LNCaP clone FGC (cell line): ENCODE measurements at places on chromosomes 6 and 20.
A peak's percentile ranks its signal among the peaks of the same experiment; 100 is the strongest.

- no peak for DNase-seq
Measured at GRCh38 chr6:9009931-9010330, 574.6 kb upstream of the SLC35B3 start.

DNA sequence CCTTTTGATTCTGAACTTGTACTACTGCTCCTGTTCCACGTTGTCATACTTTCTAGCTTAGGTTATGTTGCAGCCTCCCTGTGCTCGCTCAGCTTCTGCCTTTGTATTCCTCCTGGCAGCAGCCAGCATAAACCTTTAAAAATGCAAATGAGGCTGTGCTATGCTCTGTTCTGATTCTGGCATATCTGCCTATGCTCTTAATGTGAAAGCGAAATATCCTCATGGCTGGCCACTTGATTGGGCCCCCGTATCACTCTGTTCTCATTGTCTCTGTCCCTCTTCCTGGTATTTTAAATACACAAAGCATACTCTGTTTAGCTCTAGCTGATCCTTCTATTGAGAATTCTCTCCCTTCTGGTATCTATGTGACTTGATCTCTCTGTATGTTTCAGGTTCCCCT, 139.0 kb downstream of the JARID2 start:
- peak; percentile 45 for DNase-seq

DNA sequence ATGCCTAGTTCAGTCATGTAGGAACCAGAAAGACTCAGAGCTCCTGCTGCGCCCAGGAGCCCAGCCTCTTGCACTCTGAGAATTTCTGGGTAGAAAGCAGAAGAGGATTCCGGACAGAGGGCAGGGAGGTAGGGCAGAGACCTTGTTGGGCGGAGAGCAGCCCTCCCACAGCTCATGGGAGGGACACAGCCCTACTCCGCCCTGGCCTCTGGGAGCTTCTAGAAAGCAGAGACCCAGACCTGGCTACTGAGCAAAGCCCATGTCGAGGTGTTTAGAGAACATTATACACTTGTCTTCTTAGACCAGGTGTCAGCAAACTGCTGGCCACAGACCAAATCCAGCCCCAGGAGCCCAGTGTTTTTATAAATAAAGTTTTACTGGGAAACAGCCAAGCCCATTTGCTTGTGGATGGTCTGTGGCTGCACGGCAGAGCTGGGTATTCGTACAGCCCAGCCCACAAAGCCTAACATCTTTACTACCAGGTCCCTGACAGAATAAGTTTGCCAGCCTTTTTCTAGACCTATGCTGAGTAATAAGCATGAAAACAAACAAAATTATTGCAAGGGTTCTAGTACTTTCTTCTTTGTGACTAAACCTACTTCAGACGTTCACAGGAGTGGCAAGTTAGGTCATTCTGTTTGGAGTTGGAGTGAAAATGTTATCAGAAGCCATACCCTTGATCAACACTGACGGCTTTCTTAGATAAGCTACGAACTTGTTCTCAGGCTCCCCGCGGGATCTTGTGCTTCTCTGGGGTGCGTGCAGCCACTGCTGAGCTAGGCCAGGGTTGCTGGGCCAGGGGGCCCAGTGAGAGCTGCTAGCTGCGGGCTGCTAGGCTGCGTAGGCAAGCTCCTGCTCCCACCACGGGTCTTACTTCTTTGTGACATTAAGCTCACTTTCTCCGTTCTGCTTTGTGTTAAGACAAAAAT, 235.1 kb upstream of the FOXQ1 start:
- DNase-seq = no peak

- no peak for DNase-seq
Measured at GRCh38 chr6:72288592-72288991, 333.3 kb upstream of the KCNQ5 start.

DNA sequence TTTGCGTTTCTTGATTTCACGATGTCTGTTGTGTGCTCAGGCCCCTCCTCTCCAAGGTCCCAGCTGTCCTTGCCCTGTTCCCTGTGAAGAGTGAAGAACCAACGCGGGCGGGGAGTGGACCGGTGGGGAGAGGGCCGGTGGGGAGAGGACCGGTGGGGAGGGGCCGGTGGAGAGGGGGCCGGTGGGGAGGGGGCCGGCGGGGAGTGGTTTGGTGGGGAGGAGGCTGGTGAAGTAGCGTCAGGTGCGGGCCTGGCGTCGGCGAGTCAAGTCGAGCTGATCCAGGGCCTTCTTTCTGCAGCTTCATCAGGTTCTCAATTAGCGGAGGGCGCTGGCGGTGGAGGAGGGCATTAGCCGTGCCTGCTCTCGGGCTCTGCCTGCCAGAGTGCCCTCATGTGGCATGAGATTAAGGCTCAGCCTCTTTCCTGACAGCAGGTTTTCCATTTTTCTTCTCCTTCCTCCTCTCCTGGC, 21.2 kb upstream of the BHLHE23 start:
- no peak for DNase-seq

DNA sequence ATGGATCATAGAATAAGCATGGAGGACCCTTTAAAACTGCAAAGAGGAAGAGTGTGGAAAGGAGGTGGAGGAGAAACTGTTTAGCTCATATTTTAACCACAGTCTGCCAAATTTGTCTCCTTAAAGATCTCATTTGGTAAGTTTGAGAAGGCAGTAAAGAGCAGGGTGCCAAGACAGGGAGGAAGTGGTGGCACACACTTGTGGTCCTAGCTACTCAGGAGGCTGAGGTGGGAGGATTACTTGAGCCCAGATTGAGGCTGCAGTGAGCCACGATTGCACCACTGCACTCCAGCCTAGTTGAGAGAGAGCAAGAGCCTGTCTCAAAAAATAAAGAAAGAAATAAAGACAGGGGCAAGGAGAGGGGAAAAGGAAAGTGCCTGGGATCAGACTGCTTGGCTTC, 16.8 kb upstream of the DCBLD1 start:
- DNase-seq = no peak

- no peak for DNase-seq
Measured at GRCh38 chr6:169220068-169220964, 33.3 kb downstream of the THBS2 start.

DNA sequence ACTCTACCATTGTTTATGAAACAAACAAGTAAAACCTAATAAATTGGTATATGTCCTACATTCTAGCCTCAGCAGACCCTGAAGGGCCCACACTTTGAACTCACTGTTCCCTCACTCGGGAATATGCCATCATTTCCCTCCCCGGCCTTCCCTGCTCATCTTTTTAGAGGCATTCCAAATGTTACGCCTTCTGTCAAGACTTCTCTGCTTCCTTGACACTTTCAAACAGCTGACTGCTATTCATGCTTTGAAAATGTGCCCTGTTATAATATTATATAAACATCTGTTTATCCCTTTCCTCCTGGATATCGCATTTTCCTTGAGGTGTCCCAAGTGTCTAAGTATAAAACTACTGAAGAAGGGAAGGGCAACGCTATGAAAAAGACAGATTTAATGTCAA, 249.5 kb upstream of the THEMIS start:
- no peak for DNase-seq

DNA sequence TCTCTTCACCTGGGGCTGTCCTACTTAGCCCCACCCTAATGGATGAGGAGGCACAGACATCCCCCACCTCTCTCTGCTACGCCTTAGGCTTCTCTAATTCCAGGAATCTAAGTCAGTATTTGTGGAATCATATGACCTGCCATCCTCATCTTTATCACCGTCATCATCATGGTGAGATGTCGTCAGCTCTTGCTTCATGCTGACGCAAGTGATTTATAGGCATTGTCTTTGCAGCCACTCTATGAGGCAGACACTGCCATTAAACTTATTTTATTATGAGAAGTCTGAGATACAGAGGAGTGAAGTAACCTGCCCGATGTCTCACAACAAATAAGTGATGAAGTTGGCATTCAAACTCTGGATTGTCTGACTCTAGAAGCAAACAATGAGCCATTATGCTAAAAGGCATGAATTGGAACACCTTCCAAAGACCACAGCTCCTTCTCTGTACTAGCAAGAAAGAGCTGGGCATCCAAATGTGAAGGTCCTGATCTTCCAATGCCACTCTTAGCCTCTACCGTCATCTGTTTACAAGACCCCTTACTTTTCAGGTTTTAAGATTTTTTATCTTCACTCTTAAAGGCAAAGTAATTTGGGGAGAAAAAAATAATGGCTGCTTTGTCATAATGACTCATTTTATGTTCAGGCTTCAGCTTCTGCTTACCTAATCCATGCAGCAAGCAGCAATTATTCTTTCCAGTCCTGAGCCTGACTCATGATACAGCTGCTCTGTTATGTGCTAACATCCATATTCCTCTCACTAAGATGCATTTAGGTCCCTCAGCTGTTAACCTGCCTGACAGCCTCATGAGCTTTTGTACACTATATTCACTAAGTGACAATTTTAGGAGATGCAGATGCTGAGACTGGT, 113.7 kb upstream of the BCLAF1 start:
- DNase-seq = no peak

- no peak for DNase-seq
Measured at GRCh38 chr6:163679753-163680152, 265.2 kb downstream of the QKI start.

DNA sequence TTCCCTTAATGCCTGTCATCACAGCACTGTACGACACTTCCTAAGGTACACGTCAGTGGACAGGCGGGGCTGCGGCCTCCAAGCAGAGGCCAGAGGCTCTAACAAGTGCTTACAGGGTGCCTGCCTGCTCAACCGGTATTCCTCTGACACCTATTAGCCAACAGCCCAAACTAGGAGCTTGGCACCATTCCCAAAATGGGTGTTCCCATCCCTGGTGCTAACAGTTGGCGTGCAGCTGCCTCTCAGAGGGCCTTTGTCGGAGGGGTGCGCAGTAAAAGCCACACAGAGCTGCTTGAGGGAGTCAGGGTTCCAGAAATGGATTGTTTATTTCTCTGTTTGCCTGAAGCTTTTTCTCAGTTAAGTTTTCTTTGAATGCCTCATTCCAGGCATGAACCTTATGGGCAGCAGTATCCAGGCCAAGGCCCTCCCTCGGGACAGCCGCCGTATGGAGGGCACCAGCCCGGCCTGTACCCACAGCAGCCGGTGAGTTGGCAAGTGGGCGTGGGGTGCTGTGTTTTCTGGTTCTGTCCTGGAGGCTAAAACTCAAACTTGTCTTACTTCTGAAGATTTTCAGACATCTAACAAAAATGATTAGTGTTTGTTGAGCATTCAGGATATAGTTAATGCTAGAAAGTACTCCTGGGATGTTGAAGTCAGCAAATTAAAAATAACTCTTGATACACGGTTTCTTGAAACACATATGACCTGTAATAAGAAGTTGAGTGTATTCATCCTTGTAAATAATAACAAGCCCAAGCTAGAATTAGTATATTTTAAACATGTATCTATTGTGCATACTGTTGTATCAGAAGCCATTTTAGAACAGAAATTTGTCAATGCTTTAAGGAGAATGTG, 124.7 kb downstream of the TMEM242 start:
- peak; percentile 97 for DNase-seq

DNA sequence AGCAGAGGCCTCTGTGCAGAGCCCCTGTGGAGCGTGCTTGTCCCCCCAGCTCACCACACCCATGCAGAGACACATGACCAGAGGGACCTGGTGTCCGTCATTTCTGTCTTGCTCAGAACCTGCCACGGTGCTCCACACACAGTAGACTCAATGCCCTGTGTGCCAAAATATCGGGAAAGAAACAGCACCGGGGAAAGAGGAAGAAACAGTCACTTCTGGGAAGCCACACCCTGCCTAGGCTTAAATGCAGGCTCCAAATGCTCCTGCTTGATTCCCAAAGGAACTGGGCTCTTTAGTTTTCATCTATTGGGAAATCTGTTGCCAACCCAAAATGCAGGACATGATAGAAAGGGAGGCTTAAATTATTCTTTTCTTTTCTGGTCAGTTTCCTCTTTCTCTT, 503.9 kb downstream of the CD83 start:
- DNase-seq = no peak

DNA sequence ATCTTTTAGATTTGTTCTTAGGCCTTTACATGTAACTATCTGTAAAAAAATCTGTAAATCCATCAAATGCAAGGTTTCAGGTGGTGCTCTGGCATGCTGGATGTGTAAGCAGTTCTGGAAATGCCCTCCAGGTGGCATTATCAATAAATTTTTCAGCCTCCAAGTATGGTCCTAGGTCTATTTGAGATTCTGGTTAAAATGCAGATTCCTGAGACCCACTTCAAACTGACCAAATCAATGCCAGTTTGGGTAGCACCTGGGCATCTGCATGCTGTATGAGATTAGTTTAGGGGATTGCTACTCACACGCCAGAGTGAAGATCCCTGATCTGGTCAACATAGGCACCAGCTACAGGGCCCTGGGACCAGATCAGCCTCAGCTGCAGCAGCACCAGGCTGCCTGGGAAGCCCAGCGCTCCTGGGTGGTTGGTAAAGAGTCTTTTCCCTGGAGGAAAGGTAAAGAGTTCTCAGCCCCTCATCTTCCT, 507.3 kb upstream of the CITED2 start:
- peak; percentile 45 for DNase-seq

DNA sequence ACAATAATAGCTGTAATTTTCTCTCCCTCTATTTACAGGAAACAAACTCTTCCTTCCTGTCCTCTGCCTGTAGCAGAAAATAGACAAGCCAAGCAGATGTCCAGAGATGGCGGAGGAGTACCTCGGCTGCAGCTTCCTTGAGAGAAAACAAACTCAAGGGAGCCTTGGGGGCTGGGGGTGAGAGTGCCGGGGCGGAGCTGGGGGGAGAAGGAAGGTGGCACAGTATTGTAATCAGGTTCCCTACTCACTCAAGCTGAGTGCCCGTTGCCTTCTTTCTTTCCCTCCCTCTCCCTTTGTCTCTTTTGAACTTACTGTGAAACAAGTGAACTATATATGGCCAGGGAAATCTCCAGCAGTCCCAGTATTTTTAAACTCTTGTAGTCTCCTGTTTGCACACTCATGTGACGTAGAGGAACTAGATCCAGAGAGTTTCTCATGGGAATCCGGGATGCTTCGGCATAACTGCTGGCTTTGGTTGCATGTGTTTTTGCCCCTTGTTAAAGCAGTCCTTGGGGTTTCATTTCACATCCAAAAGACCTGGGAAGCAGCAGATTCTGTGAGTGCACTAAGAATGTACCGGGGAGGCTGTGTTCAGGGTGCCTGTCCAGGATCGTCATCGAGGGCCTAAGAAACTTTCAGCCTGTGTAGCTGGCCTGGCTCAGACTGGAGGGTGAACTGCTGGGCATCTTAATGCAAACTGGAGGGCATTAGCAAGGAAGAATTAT, 44.6 kb upstream of the HDDC2 start:
- DNase-seq = no peak

- DNase-seq = no peak
Measured at GRCh38 chr6:33000055-33000454, 9.3 kb downstream of the HLA-DOA start.

GRCh38 chr6:32984622-32985389, 16.4 kb downstream of the BRD2 start:
- peak; percentile 94 for DNase-seq

- no peak for DNase-seq
Measured at GRCh38 chr6:1855890-1856289, 246.2 kb downstream of the FOXC1 start.

- DNase-seq = no peak
Measured at GRCh38 chr6:159655409-159655988, 37.5 kb downstream of the SOD2 start.

- no peak for DNase-seq
Measured at GRCh38 chr6:8432614-8433013, 2.7 kb downstream of the SLC35B3 start.

- no peak for DNase-seq
Measured at GRCh38 chr6:53734473-53735299, 60.1 kb upstream of the LRRC1 start.

GRCh38 chr6:148667395-148667794, 79.4 kb upstream of the UST start:
- DNase-seq = no peak

- no peak for DNase-seq
Measured at GRCh38 chr20:18719426-18719825, 94.2 kb upstream of the SCP2D1 start.
